ENCODE measurements at places on chromosomes 1 and 21. TPM values are rescaled to one million over a fixed set of nuclear protein-coding genes. Genes with fewer than 3 reads are reported as not detected.

- DNase-seq, result peak; percentile 87
These were observed at the start of gene KDM5B for GRCh38 chr1:202807926-202808757. Gene KDM5B (minus strand): TSS chr1:202808421. CDS start chr1:202808305, 116 bp downstream.

DNA sequence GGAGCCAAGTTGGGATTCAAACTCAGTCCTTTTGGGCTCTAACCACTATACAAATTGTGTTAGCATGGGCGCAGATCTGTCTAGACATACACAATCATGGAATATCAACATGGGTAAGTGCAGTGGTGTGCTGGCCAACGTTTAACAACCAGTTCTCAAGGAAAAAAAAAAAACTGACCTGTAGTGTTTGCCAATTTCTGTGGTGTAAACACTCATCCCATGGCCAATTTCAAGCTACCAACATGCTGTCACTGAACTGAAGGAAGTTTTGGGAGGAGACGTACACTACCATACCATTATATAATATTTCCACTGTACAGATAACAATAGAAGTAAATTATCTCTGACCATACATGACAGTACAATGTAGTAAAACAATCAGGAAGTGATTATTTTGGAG, 3.2 kb downstream of the TCEA3 start:
- no peak for DNase-seq

DNA sequence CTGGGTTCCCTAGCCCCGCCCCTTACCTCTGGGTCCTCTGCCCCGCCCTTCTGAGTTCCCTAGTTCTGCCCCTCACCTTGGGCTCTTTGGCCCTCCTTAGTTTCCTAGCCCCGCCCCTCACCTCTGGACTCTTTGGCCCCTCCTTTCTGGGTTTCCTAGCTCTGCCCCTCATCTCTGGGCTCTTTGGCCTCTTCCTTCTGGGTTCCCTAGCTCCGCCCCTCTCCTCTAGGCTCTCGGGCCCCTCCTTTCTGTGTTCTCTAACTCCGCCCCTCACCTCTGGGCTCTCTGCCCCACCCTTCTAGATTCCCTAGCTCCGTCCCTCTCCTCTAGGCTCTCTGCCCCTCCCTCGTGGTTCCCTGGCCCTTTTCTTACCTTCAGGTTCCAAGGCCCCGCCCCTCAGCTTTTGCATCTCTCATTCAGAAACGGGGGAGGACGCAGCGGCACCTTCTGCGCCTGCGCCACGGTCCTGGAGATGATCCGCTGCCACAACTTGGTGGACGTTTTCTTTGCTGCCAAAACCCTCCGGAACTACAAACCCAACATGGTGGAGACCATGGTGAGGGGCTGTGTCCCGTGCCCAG, 88.5 kb downstream of the PTPRU start:
- DNase-seq, result peak; percentile 54

GRCh38 chr1:32967888-32968568, 3.4 kb upstream of the RNF19B start:
- no peak for DNase-seq

DNA sequence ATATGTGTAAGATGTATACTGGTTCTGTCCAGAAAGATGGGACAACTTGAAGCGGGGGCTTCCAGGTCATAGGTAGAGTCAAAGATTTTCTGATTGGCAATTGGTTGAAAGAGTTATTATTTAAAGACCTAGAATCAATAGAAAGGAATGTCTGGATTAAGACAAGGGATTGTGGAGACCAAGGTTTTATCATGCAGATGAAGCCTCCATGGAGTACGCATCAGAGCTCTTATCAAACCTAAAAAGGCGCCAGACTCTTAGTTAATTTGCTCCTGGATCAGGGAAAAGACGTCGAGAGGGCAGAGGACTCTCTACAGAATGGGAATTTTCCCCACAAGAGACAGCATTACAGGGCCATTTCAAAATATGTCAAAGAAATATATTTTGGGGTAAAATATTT, 23.7 kb upstream of the ETV3 start:
- DNase-seq, result no peak

DNA sequence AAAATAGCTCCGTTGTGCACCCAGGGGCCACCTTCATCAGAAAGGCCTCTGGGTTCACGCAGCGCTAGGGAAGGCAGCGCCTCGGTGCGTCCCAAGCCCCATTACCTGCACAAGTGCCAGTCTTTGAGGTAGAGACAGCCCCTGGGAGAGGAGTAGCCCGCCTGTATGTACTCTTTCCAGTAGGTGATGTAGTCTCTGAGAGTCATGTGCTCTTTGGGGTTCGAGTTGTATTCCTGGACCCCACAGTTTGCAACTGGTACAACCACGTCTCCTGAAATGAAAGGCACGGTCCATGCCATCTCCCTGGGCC, 601 bp downstream of the JMJD4 start:
- DNase-seq, result no peak

DNA sequence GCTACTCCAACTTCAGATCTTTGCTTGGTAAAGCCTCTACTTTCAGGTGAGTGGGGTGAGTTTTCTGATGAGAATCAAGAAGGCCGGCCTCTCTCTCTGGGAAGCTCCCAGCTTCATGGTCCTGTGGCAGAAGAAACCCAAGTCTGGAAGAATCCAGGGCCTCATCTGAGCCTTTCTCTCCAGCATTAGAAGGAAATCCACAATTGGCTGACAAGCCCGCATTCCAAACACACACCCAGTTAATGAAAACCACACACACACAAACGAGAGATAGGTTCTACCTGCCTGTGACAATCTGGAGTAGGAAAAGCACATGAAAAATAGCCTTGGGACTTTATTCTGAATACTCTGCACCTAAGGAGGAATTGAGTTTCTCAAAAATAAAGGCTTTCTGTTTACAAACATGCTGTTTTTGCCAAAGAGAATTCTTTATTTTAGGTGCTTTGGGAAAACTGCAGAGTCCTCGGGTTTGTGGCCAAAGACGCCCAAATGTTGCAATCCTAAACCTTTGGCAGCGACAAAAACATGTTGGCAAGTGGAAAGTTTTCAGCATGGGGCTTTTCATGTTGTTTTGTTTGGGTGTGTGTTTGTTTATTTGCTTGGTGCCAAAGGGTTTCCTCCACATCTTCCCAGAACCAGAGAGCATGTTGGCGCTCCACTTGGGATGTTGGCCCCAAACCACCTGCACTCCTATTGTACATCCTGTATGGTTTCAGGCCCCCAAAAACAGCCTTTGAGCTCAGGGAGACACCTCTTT, 216.2 kb downstream of the SETD4 start:
- no peak for DNase-seq

DNA sequence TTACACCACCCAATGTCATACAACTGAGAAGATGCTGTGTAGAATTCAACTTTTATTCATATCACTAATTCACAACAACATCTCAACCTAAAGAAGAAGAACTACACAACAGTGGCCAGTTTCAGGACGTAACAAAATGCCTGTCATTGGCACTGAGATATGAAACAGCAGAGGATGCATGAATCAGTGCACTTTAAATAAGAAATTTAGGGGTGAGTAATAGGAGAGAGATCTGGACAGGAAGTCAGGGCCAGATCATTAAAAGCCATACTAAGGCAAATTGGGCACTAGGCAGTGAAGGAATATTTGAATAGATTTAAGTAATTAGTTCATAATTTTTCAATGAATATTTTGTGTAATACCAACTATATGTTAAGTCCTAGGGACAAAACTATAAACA, 510.5 kb downstream of the PLPP3 start:
- DNase-seq, result no peak

GRCh38 chr1:18637962-18638834, 7.6 kb downstream of the PAX7 start:
- DNase-seq, result no peak

DNA sequence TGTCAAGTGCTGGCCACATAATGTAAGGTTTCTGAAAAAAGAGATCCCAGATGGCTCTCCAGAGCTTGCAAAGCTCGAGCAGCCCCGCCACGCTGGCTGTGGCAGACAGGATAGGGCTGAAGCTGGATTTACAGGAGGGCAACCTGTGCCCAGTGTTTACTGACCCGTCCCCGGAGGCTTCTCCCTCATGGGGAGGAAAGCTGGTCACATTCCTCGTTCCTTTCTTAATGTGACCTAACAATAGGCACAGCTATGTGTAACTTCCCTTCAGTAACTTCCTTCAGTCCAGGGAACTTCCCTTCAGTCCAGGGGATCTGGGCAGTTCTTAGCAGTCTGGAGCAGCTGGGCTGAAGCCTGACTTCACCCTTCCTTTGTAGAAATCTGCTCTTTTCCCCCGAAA, 7.7 kb downstream of the SLFNL1 start:
- DNase-seq, result no peak

GRCh38 chr1:25494952-25495351, 48.5 kb upstream of the LDLRAP1 start:
- DNase-seq, result no peak

- DNase-seq, result no peak
These were observed 410.5 kb upstream of the LRRC7 start for GRCh38 chr1:69157046-69157756.

DNA sequence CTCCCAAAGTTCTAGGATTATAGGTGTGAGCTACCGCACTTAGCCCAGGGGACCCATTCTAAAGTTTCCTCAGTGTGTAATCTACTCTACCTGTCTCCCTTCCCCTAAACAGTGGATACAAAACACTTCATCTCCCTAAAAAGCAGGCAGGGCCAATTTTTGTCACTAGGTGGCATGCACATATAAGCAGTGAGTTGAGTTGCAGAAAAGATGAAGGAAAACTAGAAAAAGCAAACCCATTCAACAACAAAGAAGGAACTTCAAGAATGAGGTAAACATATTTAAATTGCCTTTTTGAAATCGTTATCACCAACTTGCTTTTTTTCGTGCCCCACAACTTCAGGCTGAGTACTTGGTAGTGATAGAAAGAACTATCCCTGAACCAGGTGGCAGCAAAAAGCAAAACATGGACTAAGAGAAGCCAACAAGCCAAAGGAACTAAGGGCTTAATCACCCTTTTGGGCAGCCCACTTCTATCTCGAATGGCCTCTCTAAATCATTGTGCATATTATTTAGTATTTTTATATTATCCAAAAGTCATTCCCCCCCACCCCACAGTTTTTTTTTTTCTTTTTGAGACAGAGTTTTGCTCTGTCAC, 19.7 kb upstream of the ALDH9A1 start:
- no peak for DNase-seq

DNA sequence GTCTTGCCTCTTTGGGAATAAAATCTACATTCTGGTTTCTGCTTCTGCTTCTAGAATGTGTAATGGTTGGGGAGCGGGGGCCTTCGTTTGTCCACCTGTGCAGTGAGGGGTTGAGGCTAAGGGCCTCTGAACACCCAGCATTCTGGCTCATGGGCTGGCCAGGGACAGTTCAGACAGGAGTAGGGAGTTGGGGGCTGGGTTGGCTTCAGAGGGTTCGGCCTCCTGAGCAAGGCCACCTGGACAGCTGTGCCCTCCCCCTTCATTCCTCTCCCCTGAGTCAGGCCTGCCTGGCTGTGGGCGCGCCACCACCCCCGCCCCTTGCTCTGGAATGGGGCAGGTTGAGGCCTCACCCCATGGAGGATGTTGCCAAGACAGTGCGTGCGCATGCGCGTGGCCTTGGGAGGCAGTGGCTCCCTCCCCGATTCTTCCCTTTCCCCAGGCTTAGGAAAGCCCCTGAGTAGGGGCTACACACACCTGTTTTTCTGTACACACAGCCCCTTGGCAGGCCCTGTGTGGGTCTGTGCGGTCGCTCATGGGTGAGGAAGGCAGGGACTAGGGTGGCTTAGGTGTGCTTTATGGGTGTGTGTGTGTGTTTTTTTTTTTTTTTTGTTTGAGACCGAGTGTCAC, 57.0 kb downstream of the YARS1 start:
- peak; percentile 97 for DNase-seq

GRCh38 chr21:31298618-31299269, 45.3 kb downstream of the TIAM1 start:
- DNase-seq, result no peak

GRCh38 chr1:30842697-30843354, 65.7 kb downstream of the SDC3 start:
- DNase-seq, result no peak

- no peak for DNase-seq
These were observed 59.9 kb downstream of the LDLRAD2 start for GRCh38 chr1:21871943-21872342.

- DNase-seq, result peak; percentile 69
These were observed 873 bp upstream of the PI4KB start for GRCh38 chr1:151327903-151328674.

DNA sequence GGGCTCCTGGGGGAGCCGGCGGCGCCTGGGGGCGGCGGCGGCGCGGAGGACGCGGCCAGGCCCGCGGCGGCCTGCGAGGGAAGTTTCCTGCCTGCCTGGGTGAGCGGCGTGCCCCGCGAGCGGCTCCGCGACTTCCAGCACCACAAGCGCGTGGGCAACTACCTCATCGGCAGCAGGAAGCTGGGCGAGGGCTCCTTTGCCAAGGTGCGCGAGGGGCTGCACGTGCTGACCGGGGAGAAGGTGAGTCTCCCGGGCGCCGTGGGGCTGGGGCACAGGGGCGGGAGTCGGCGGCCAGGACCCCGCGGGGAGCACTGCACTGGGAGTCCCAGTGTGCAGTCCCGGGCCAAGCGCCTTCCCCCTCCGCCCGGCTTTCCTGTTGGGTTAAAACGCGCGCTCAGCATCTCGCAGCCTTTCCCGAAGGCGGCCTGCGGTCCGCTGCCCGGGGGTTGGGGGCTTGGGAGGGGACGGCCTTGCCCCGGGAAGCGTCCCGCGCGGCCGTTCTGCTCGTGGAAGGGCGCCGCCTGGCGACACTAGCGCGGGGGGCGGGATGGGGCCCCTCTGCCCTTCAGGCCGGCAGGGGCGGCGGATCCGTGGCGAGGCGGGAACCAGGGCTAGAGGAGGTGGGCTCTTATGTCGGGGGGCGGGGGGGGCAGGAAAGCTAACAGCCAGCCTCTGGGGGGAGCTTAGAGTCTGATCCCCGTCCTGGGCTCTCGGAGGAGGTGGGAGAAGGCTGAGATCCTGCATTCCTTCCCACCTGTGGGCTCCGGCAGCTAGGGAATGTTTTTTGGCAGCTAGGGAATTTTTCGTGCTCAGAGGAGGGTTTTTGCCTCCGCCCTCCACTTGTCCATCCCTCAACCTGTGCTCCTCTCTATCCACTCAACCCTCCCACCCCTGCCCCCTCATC, 1.1 kb downstream of the HUNK start:
- peak; percentile 81 for DNase-seq

- peak; percentile 82 for DNase-seq
These were observed 78.6 kb downstream of the HHAT start for GRCh38 chr1:210407207-210407886.

DNA sequence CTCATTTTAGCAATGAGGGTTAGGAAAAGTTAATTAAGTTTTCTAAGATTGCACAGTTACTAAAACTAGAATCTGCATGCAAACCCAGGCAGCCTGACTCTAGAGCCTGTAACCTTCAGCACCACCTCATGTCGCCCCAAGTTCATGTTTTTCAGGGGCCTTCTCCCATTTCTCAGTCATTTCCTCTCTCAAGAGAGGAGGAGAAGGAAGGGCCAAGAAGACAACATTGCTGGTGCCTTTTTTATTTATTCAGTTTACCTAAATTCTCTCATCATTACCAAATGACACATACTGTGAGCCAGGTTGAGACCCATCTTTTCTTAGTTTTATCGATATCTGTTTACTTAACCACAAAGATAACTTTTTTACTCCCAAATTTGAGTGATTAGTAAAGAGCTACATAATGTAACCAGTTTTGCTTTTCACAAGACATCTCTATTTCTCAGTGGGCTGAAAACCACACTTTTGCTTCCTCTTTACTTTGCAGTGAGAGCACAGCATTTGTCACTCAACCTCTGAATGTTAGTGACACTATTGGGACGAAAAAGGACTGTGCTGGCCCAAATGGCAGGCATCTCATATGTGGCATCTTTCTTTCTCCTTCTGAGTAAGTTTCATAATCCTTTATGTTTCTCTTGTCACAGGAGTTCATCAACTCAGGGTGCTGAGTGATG, at the start of gene CD101:
Gene CD101 (plus strand): TSS at position 507 of the 674 bp plus-strand sequence. CDS start 58 bp downstream, at position 565.
- DNase-seq, result no peak

ALX3 gene
- not detected for total RNA-seq

KCNJ15 gene
- 80.1 TPM for total RNA-seq

LCE3E gene
- not detected for total RNA-seq

CELA2A gene
- total RNA-seq, result not detected

ETV3L gene
- not detected for total RNA-seq

CELA3A gene
- not detected for total RNA-seq

OR2T11 gene
- total RNA-seq, result not detected

All from upper lobe of right lung (tissue), 1 donor.